ENCODE measurements at places on chromosomes 2 and 18. TPM values are rescaled to one million over a fixed set of nuclear protein-coding genes. Genes with fewer than 3 reads are reported as not detected.

GRCh38 chr2:225004597-225004996 lies 37.7 kb downstream of the DOCK10 start:
- H3K27me3 ChIP-seq = no peaks in the 10 kb centered on the region
- H3K4me1 ChIP-seq = no peaks in the 10 kb centered on the region
- no peak overlapping the region for H3K27ac ChIP-seq

DNA sequence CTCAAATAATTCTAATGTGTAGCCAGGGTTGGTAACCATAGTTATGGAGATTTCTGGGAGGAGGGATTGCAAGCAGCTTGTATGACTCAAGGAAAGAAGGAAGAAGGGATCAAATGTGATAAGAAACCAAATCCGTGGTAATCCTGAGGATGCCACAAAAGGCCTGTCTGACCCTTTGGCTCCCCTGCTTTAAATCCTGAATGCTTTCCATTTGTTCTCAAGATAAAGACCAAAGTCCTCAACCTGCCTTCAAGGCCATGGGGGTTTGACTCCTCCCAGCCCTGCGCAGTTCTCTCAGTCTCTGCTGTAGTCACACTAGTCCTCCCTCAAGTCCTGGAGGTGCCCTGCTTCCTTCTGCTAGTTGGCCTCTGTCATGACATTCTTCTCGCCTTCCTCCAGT lies 74.0 kb downstream of the SUMO1 start:
- H3K27me3 ChIP-seq = no peaks in the 10 kb centered on the region
- no peak overlapping the region for H3K27ac ChIP-seq
- no peaks in the 10 kb centered on the region for H3K4me1 ChIP-seq
- no peaks in the 10 kb centered on the region for H3K36me3 ChIP-seq
- DNase-seq = no peak

DNA sequence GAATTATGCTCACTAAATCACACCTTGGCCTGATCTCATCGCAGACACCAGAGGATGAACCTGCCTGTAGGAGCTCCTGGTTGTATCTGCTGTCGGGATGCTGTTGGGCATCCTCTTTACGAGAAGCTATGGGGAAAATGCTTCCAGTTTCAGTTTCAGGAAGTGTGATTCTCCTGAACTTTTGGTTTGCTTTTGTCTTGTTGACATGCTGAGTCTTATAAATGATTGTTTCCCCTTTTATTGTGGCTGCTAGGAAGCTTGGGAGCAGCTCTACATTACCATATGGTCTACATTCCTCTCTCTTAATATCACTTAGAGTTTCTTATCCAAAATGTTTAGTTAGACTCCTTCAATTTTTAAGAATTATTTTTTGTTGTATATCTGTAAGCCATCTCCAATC lies 227.5 kb downstream of the MTX2 start:
- H3K27ac ChIP-seq = no peak overlapping the region
- H3K4me3 ChIP-seq = no peak overlapping the region
- no peaks in the 10 kb centered on the region for H3K27me3 ChIP-seq
- no peak for DNase-seq
- H3K4me1 ChIP-seq = peaks cover 54% of the 10 kb centered on the region
- H3K36me3 ChIP-seq = no peaks in the 10 kb centered on the region

Gene PTPRM
- total RNA-seq = 62.8 TPM

- H3K27ac ChIP-seq = no peak overlapping the region
- no peak overlapping the region for H3K4me3 ChIP-seq
- H3K36me3 ChIP-seq = no peaks in the 10 kb centered on the region
- DNase-seq = no peak
These were observed 352.6 kb upstream of the VRK2 start for GRCh38 chr2:57693965-57694364.

DNA sequence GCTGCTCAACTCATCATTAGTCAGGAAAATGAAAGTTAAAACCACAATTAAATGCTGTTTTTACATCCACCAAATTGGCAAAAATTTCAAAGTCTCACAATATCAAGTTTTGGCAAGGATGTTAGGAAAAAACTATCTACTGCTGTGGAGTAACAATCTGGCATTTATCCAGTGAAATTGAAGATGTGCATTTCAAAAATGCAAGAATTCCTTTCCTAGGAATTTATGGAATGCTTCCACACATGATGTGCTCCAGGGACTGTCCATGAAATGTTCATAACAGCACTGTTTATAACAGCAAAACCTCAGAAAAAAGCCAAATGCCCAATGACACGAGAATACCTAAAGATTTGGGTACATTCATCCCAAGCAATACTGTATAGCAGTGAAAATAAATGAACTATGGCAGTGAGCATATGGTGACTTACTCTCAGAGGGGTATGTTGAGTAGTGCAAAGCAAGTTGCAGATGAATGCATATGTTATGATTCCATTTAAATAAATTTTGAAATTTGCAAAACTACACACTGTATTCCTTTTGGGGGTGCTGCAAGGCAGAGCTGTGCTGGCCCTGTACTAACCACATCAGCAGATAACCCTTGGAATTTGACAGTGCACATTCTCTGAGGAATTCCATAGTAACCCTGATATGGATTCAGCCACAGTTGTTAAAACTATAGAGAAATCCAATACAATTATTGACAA lies 41.3 kb upstream of the GYPC start:
- no peaks in the 10 kb centered on the region for H3K27me3 ChIP-seq
- no peak overlapping the region for H3K4me3 ChIP-seq
- no peak overlapping the region for H3K27ac ChIP-seq

Gene CRYGC
- total RNA-seq = not detected

- no peaks in the 10 kb centered on the region for H3K36me3 ChIP-seq
- H3K4me1 ChIP-seq = no peaks in the 10 kb centered on the region
- no peak for DNase-seq
- peaks cover 2% of the 10 kb centered on the region for H3K27me3 ChIP-seq
These were observed 26.5 kb upstream of the PIK3C3 start for GRCh38 chr18:41928581-41928980.

Gene NXPH2
- total RNA-seq = not detected

DNA sequence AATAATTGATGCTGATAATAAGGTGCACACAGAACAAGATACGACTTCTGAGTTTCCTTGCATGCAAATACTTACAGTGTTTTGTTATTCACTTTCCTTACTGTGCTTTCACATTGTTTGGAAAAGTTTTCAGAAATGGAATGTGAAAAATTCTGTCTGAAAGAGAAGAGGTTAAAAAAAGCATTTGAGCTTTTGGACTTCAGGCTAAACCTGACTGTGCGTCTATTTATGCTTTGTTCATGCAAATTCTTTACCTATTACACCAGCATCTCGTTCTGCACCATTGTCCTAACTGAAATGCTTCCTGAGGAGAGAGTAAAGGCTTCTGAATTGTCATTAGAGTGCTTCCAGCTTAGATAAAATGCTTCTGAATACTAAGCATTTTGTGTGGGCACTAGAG lies 61.4 kb downstream of the LHCGR start:
- DNase-seq = no peak
- H3K36me3 ChIP-seq = no peaks in the 10 kb centered on the region
- no peak overlapping the region for H3K4me3 ChIP-seq
- no peaks in the 10 kb centered on the region for H3K27me3 ChIP-seq
- H3K27ac ChIP-seq = peak overlapping the region; percentile 62

- no peak for DNase-seq
- no peak overlapping the region for H3K27ac ChIP-seq
- H3K4me3 ChIP-seq = no peak overlapping the region
- H3K36me3 ChIP-seq = no peaks in the 10 kb centered on the region
- H3K27me3 ChIP-seq = no peaks in the 10 kb centered on the region
- H3K4me1 ChIP-seq = no peaks in the 10 kb centered on the region
These were observed 144.1 kb upstream of the MGAT5 start for GRCh38 chr2:134109725-134110124.

DNA sequence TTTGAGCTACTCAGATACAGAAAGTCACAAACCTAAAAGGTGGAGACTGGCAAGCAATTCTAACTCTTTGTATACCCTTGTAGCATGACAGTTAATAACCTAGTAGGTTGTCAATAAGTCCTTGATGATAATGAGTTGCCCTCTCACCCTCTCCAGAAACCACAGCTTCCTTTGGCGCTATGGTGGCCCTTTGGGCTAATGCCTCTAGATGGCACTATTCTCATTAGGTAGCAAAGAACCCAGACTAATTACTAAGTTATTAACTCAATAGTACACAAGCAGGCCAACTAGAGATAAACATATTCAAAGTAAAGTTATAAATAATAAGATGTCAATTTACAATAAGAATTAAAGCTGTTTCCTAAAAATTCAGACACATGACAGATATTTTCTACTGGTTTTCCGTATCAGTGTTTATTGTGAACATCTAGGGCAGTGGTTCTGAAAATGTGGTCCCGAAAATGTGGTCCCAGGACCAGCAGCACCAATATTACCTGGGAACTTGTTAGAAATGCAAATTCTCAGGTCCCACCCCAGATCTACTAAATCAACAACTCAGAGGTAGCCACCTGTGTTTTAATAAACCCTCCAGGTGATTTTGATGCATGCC lies 41.1 kb downstream of the LDAH start:
- no peaks in the 10 kb centered on the region for H3K4me1 ChIP-seq
- no peak for DNase-seq
- H3K36me3 ChIP-seq = no peaks in the 10 kb centered on the region
- H3K27me3 ChIP-seq = no peaks in the 10 kb centered on the region

GRCh38 chr2:200477667-200478131 lies 32.2 kb downstream of the KCTD18 start:
- peak overlapping the region; percentile 74 for H3K27ac ChIP-seq
- H3K27me3 ChIP-seq = no peaks in the 10 kb centered on the region
- H3K4me3 ChIP-seq = peak overlapping the region; percentile 24
- H3K36me3 ChIP-seq = peaks cover 66% of the 10 kb centered on the region

DNA sequence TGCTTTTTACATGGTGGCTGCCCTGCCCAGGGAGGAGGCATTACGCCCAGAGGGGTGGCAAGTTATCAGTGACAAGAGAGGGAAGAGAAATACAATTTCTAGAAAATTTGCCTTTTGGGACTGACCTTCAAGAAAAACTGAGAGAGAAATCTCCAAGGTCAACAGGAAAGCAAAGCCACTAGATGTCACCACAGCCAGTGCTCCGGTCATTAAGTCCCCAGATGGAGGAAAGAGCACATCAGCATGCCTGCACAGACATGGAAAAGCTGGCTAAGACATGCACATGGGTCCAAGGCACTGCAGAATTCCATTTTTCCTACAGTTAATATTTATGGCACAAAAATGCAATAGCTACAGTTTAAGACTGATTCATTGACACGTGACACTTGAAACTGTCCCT lies 21.0 kb downstream of the FHL2 start:
- H3K36me3 ChIP-seq = no peaks in the 10 kb centered on the region
- DNase-seq = no peak
- H3K27me3 ChIP-seq = no peaks in the 10 kb centered on the region
- no peak overlapping the region for H3K27ac ChIP-seq

GRCh38 chr2:33529771-33530481 lies 53.5 kb downstream of the RASGRP3 start:
- H3K4me3 ChIP-seq = no peak overlapping the region
- no peaks in the 10 kb centered on the region for H3K36me3 ChIP-seq
- no peak for DNase-seq
- H3K27me3 ChIP-seq = no peaks in the 10 kb centered on the region

- H3K36me3 ChIP-seq = no peaks in the 10 kb centered on the region
- H3K4me1 ChIP-seq = peaks cover 62% of the 10 kb centered on the region
- no peak for DNase-seq
- H3K27me3 ChIP-seq = no peaks in the 10 kb centered on the region
- no peak overlapping the region for H3K27ac ChIP-seq
These were observed 74.9 kb downstream of the ANKRD44 start for GRCh38 chr2:197235711-197236110.

GRCh38 chr18:26482569-26482968 lies 65.8 kb downstream of the KCTD1 start:
- DNase-seq = no peak
- no peaks in the 10 kb centered on the region for H3K36me3 ChIP-seq
- H3K4me1 ChIP-seq = no peaks in the 10 kb centered on the region

DNA sequence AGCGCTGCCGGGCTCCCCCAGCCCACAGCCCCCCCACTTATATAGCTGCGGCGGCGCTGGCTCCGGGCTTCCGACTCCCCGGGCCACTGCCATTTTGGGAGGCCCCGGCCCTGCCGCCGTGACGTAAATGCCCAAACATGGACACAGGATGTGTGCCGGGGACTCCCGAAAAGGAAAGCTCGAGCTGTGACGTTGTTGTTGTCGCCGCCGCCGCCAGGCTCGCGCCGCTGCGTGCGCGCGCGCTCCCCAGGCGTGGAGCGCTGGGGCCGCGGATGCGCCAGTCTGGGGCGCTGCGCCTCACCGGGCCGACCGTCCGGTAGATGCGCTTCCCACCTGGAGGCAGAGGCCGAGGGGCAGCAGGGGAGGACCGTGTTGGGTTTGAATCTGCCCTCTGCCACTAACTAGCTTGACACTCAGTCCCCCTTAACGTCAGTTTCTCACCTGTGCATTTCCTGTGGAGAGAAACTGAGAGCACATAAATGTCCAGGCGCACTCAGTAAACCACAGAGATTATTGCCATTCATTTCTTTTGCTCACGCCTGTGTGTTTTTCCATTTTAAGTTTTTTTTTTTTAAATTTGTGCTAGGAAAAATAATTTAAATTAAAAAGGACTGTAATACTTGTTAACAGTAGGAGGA lies at the start of gene EGR4:
TSS of gene EGR4 (minus strand) at position 15 of the 638 bp plus-strand sequence. CDS start 231 bp downstream, outside the sequence.
- no peak within 1 kb of the TSS for H3K27ac ChIP-seq
- no peaks in the 10 kb centered on the region for H3K36me3 ChIP-seq
- peaks cover 57% of the 10 kb centered on the region for H3K27me3 ChIP-seq
- H3K4me3 ChIP-seq = peak within 1 kb of the TSS; percentile 56
- no peak for DNase-seq

DNA sequence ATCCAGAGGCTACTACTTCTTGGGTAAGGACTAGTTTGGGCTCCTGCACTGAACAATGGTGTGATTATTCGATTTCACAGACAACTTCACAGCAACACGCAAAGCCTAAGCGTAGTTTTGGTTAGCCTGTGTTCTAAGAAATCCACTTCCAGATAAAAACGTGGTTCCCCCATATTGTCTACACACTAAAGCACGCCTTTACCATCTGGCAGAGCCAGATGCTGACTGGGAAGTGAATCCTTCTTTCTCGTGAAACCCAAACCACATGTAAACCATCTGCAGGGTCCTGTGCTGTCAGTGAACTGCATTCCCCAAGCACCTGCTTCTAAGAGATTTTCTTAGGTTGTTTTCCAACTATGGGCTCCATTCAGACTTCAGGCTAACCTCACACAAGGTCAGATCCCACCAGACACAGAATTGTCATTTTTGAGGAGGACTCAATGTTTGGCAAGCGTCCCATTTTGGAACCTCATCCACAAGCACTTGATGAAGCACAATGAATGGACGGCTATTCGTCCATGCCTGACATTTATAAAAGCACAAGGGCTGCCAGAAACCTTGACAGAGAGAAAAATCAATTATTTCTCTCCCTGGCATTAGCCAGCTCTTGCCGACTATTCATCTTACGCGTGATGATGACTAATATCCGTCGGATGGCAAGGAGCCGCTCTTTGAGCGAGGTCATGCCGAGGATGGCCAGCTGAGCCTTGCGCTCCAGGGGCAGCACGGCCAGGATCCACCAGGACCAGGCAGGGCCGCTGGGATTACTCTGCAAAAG lies 38.4 kb downstream of the LONRF2 start:
- DNase-seq = peak; percentile 75
- no peaks in the 10 kb centered on the region for H3K27me3 ChIP-seq
- peaks cover 4% of the 10 kb centered on the region for H3K4me1 ChIP-seq
- peaks cover 31% of the 10 kb centered on the region for H3K36me3 ChIP-seq
- H3K27ac ChIP-seq = peak overlapping the region; percentile 57

Gene C2orf72
- total RNA-seq = 0.06 TPM
